NCI-H2171 treated with DMSO at 0.1 percent for 48 hours (cell line): ENCODE measurements at places on chromosomes 12 and 14.

- DNase-seq = peak; percentile 98
These were observed 2.0 kb upstream of the AP1G2 start for GRCh38 chr14:23569443-23570151.

DNA sequence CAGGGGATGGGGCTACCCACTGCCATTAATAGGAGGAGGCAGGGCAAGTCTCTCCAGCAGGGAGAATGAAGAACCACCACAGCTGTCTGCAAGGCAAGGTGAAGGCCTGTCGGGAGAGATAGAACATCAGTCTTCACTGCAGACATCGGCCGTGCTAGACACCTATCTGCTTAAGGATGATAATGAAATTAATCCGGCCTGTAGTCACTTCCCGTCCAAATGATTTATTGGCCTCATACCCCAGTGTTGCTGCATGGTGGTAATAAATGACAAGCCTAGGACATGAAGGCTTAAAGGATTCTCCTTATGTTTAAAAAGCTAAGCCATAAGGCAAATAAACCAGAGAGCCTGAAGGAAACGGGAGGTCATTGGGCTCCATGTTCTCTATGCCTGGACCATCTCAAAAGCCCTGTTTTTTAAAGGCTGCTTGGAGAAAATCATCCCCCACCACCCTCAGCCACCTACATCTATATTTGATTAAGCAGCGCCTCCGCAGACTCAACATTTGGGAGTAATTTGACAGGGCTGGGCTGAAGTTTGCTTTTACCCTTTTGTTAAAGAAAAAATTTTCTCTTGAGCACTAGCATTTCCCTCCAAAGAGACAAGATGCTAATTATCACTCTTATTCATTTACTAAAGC lies 137.7 kb downstream of the PLXNC1 start:
- DNase-seq = no peak

DNA sequence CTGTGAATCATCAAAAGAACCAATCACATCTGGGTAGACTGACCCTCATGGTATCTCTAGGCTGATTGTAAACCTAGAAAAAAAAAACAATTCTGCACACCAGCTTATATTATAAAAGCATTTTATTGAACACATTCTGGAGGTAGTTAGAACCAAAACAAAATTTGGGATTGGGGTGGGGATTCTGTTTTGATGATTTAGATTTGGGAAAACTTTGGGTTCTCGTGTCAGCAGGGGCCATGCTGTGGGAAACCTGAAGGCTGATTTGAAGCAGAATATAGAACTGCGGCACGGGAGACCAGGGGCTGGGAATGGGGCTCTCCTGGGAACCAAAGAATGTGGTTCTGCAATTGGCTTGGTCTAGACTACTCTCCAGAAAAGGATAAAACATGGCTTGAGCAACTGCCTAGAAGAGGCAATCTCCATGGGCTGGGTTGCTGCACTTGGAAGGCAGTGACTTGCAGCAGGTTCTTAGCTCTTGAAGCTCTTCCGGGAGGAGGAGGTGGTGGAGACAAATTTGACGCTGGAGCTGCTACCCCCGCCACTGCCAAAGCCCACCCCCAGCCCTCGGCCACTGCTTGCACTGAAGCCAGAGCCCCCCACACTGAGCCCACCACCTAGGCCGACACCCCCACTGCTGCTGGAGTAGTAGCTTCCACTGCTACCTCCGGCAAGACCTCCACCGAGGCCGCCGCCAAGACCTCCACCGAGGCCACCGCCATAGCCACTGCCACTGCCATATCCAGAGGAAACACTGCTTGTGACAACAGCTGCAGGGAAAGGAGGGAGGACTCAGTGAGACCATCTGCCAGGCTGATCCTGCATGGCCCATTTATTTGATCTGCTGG lies 5.5 kb downstream of the KRT5 start:
- no peak for DNase-seq

DNA sequence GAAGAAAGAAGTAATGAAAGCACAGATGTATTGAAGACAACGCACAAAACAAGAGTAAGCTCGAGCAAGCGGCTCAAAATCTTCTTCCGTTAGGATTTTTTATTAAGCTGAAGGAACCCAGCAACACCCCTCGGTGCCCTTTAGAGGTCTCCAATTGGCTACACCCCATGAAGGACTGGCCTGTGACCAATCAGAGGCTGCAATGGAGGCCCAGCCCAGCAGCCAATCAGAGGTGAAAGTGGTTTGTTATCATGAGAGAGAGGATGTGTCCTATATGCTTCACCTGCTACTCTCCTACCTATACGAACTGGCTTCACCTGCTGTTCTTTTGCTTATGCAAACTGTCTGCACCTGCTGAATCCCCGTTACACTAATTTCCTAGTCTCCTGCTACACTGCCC lies 358.8 kb downstream of the C12orf50 start:
- peak; percentile 6 for DNase-seq

DNA sequence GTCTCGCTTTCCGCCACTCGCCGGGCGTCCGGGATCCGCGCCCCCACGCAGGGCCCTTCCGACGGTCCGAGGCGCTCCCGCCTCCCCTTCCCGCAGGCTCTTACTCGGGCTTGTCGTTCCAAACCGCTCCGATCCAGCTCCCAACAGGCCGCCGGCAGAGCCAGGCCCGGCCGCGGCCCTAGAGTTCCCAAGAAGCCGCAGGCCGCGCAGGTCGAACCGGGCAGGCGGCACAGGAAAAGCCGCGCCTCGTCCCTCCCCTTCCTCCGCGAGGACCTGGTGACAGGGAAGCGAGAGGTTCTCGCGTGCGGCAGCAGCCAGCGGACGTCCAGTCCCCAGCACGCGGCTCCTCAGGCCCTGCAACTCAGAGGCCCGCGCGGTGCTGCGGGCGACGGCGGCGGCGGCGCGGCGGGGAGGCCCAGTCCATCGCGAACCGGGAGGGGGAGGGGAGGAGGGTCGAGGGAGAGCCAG lies 272 bp downstream of the HECTD1 start:
- no peak for DNase-seq

DNA sequence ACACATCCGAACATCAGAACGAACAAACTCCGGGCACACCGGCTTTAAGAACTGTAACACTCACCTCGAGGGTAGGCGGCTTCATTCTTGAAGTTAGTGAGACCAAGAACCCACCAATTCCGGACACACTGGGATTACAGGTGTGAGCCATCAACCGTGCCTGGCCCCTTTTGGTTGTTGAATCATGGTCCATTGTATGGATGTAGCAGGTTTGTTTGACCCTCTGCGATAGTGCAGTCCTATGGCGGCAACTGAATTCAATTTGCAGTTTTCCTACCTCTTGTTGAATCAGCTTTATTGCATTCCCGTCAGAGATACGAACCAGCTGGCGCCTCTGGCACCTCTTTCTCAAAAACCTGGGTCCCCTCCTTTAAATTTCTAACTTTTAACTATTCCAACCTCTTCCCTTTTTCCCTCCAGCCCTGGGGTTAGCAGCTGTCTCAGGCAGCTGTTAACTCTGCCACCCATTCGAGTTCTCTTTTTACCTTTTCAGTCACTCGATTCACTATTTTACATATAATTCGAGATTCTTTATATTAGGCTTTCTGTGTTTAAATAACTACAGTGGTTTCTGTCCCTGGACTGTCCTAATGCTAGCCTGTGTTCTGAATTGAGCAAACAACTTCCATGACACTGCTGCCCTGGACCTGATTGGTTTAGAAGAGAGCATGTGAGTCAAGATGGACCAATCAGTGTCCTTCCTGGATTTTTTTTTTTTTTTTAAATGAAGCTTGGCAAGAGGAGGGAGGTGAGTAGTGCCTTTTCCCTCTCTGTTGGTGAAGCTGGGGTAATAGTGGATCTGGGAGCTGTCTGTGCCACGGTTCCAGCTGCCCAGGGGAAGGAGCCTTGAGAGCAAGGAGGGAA lies 261.5 kb downstream of the PCNX1 start:
- peak; percentile 8 for DNase-seq

GRCh38 chr12:2324387-2324786 lies 271.6 kb downstream of the CACNA1C start:
- DNase-seq = peak; percentile 98

DNA sequence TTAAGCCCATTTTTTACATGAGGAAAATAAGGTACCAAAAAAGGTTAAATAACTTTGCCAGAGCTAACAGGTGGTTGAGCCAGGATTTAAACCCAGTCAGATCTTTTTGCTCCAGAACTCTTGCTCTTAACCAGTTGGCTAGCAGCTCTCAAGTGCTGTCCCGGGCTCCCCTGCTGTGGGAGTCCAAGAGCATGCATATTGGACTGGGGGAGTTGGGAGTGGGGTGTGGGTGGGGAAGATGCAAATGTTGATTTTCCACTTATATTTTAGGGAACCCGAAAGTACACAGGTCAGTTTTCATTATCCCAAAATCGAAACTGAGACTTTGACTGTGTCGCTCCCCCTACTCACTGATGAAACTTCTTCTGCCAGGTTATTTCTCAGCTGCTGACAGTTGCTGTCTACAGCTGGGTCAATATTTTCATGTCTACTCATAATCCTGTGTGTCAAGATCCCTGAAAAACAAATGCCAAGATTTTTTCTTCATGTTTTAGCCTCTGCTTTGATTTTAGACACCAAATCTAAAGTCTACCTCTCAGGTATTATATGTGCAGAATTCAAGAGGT lies 172.3 kb upstream of the TMPO start:
- DNase-seq = no peak

DNA sequence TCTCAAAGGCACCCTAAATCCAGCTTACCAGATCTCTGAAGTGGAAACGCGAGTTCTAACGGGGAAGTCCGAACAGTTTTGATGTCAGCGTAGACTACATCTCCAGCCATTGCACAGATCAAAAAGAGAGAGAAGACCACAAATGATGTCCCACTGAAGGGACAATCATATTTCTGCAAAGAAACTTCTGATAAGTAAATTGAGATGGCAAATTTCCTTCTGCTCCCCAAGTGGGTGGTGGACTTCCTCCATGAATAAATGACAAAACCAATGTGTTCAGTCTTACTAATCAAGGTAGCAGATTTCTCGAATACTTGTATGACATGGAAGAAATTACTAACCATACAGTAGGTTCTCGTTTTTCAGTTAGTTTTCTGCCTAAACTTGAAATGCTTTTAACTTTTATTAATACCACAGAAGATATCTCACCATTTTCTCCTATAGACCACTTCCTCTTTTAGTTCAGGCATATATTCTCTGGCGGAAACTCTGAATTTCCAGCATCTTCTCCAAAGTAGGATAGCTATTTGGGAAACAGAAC lies at the start of gene CLECL1:
TSS of gene CLECL1 (minus strand) at position 177 of the 541 bp plus-strand sequence.
- no peak for DNase-seq

DNA sequence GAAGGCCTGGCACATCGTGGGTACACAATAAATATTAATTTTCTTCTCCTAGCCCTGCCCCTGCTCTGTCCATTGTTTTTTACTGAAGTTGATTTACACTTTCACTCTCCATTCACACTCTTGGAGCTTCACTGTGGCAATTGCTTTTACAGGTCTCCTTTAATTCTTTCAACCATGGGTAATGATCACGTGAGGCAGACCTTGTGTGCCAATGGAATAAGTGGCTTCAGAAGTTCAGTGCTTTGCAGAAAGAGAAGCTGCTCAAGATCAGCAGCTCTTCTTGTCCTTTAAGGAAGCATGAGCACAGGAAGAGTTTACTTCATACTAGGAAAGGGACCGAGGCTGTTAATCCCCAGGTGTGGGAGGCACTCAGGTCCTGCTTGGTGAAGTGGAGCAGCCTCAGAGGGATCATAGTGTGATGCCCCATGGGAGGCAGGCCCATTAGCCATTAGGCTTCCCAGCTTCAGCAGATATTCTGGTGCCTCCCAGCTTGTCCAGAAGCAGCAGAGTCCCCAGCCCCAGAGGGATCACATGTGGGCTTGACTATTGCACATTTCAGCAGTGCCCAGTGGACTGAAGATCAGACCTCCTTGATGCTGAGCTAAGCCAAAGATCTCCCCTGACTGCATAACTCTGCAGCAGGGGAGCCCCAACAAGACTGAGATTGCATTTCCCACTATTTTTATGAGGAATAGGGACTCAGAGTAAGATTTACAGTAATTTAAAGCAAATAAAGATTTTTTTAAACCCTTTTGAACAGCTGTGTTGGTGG lies 5.0 kb upstream of the SLC35F4 start:
- DNase-seq = no peak

- DNase-seq = peak; percentile 93
These were observed 118.9 kb downstream of the VEZT start for GRCh38 chr12:95336387-95337067.

GRCh38 chr12:18145924-18146323 lies 55.9 kb upstream of the RERGL start:
- no peak for DNase-seq

DNA sequence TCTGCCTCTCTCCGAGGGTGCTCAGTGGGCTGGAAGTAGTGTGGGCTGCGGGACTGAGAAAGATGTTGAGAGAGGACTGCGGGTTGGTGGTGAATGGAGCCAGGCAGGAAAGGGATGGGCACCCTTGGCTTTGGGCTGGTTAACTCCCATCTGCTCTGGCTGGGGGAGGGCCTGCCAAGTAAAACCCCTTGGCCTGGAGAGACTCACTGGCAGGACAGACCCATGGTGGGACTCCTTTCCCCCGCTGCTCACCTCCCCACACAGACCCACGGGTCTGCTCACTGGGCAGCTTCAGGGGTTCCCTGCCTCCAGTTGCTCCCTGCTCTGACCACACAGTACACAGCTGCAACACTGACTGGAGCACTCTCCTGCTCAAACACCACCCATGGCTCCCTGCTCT lies 54.1 kb downstream of the KRT80 start:
- no peak for DNase-seq

- DNase-seq = no peak
These were observed 48.1 kb downstream of the DAD1 start for GRCh38 chr14:22540811-22541360.

DNA sequence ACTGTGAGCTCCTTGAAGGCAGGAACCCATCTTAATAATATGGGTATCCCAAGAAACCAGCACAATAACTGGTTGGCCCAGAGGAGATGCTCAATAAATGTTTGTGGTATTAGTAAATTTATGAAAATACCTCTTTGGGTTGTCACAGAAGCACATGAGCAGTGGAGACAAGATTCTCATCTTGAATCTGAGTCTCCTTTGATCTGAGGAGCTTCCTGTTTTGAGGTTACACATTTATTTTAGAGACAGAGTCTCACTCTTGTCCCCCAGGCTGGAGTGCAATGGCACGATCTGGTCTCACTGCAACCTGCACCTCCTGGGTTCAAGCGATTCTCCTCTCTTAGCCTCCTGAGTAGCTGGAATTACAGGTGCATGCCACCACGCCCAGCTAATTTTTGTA lies 247.4 kb downstream of the NRXN3 start:
- DNase-seq = no peak

DNA sequence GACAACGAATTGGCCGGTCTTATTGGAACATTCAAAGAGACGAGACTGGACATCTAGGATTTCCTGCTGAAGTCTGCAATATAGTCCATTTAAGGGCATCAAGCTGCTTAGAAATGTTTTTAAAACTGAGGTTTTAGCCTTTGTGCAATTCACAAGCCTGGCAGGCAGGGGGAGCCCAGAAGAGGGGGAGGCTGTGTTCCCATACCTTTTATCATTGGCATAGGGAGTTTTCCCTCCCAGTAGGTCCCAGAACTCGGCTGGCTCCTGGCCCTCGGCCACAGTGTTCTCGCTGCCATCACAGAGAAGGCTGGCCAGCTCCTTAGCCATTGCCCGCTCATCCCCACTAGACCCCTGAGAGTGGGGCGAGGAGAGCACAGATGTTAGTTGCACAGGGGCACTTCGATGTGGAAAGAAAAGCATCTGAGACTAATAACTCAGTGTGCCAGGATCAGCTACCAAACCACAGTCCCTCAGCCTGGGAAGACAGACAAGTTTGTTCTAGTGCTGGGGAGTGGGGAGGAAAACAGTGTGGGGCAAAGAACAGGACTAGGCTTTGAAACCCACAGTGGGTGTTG lies 15.1 kb downstream of the AVIL start:
- DNase-seq = peak; percentile 5

GRCh38 chr12:89179983-89180382 lies 172.3 kb downstream of the DUSP6 start:
- no peak for DNase-seq

GRCh38 chr12:66066137-66066928 lies 64.2 kb downstream of the LLPH start:
- DNase-seq = peak; percentile 69

GRCh38 chr14:24418492-24418873 lies 11.0 kb downstream of the CBLN3 start:
- no peak for DNase-seq
